ENCODE measurements at places on chromosomes 4 and X.

- DNase-seq = no peak
These were observed 9.4 kb upstream of the CCNQ start for GRCh38 chrX:153608376-153608775.

DNA sequence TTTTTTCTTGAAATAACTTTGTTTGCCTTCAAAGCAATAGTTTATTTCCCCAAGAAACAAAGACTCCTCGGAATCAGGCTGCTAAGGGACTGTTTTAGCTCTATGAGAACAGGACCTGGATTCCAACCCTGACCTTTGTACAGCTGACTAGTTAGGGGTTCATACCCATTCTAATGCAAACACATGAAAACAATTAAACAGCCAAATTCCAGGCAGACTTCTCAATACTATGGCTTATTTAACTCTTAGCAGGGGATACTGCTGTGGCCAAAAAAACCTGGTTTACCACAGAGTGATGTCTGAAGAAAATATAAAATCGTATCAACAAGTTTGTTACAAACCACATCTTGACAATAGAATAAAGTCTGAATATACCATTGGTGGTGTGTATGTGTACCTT is 129.6 kb upstream of the INTU start:
- no peak for DNase-seq

DNA sequence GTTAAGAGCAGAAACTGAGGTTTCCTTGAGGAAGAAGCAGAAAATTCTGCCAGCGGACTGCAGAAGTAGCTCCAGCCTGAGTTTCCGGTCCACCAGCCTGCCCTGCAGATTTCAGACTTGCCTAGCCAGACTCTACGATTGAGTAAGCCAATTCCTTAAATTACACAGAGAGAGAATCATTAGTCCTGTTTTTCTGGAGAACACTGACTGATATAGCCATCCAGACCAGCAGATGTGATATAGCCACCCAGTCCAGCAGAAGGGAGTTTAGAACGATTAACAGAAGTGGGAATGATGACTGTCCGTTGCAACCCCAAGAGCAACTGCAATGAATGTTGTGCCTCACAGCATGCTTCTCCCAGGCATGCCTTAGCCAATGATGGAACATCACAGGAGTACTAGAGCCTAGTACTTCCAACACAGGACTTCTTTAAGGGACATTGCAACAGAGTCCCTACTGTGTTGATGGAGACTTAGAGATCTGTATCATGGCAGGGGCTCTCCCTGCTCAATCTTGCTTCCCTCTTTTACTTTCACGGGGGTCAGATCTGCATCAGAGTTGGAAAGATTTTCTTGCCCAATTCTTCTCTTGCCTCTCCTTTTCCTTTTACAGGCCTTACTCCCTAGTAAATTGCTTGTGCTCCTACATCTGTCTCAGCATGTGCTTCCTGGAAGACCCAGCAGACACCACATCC is 264.6 kb upstream of the CLNK start:
- no peak for DNase-seq

GRCh38 chr4:2450394-2451035 is 18.4 kb upstream of the RNF4 start:
- DNase-seq = no peak

DNA sequence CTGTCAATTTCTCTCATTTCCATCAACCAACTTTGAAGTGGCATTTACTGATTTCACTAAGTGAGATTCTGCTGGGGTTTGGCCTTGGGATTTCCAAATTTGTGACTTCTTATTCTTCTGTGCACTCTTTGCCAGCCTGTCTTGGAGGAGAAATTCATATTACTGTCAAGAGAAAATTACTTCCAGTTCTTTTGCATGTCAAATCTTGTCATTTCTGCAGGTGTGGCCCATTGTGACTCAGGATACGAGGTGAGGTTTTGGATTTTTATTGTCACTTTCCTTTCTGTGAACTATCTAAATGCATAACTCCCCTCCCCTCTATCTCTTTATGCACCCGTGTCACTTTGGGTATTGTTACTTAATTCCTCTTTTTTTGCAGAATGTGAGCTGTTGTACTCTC is 102.6 kb upstream of the GUCY1A1 start:
- DNase-seq = no peak

- DNase-seq = no peak
These were observed 467.0 kb downstream of the STIM2 start for GRCh38 chr4:27327421-27328181.

DNA sequence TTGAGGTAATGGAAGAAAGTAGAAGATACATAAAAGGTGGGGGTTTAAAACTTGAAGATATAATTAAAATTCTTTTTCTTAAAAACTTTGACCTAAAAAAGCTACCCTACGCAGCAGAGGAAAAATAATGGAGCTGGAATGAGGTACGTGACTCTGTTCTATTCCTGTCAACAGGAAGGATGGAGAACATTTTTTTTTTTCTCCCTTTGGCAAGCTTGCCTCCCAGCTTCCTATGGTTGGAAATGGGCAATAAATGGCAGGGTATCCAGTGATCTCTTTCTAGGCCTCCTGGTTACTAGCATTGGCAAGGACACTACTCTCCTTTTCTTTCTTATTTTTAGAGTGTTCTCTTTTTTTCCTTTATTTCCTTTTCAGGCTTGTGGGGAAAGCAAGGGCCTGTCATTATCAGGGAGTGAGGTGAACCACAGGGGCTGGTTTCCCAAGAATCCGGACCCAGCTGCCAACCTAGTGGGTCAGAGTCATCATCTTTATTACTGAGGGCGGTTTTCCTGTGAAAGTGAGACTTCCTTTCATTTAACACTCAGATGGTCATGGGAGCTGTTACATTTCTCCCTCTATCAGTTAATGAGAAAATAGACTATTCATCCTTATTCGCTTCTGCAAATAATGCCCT is 224.6 kb downstream of the SPRY1 start:
- no peak for DNase-seq

- DNase-seq = no peak
These were observed 1.5 kb downstream of the MAN2B2 start for GRCh38 chr4:6576512-6576911.

DNA sequence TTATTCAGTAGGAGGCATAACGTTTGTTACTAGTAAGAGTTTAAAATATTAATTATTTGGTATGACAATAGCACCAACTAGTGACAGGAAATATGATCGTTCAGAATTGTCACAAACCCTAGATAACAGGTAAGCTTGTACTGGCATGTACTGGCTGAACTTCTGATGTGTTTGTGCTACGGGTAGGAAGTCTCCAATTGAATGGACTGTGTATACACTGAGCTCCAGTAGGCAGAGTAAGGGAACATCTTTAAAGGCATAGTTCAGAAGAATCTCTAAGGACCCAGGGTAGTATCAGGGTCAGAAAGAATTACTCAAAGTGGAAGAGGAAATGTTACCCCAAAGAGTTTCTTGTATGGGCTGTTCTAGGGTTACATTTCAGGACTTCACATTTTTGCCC is 230.4 kb downstream of the EDA2R start:
- DNase-seq = no peak

DNA sequence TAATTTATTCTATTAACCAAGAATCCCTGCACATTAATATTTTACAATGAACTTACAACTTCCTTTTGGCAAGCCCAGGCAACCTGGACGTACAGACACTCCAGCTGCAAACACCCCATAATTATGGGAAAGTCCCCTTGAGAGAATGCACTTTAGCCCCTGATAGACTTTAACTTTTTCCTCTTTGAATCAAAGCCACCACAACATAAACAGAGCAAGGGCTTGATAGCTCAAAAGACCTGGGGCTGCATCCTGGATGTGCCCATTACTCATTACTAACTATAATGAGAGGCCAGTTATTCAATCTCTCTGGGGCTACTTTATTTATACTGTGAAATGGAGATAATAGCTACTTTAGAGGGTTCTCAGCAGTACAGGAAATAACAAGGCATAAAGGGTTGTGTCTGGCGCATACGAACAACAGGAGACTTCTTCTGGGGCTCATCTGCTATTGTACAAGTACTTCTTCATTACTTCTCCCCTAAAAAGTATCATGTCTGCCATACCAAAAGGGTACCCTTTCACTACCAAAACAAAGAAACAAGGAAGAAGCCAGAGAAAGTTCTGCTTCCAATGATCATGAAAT is 54.9 kb downstream of the CASK start:
- no peak for DNase-seq

- no peak for DNase-seq
These were observed 6.9 kb downstream of the LSM6 start for GRCh38 chr4:146182443-146182842.

DNA sequence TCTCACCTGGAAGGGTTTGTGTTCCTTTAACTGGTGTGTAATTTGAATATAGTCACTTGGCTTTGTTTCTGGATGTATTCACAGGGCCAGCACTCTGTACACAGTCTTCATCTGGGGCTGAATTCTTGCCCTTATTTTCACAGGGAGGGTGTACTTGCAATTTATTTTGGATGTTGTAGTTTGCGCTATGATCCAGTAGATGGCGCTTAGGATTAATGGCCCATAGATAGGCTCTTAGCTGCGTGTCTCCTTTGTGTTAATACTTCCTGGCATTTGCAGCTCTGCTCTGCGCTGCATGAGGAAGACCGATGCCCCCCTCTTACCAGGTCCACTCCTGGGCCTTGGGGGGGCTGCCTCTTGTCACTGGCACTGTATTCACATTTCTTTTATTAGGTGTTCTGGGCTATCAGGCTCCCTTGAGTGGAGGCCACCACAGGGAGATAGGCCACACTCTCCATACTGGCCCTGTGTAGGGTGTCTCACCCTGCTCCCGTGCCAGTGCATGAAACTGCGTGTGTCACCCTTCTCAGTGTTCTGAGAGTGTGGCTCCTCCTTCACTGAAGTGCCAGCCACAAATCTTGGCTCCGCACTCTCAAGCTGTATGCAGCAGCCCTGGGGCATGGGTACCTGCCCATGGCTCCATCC is 562.2 kb downstream of the ZIC3 start:
- no peak for DNase-seq

GRCh38 chr4:106034751-106035150 is 139.5 kb downstream of the NPNT start:
- DNase-seq = no peak

- DNase-seq = no peak
These were observed at the start of gene ANK2 for GRCh38 chr4:113049421-113050370. ANK2 (plus strand) TSS chr4:113049653; CDS start chr4:113049729, 76 bp downstream.

DNA sequence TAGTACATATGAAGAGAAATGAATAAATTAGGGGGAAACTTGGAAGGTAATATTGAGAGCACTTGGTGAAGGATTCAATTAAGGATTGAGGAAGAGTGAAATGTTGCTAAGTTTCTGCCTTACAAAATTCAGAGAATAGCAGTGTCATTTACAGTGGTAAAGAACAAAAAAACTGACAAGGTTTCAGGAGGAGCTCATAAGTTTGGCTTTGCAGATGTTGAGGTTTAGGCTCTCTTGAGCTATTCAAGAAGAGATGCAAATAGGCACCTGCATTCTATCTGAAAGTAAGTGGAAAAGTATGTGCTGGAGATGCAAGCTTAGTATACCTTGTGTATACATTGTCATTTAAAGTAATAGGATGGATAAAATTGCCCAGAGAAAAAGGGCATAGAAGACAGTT is 22.3 kb upstream of the EMCN start:
- no peak for DNase-seq

DNA sequence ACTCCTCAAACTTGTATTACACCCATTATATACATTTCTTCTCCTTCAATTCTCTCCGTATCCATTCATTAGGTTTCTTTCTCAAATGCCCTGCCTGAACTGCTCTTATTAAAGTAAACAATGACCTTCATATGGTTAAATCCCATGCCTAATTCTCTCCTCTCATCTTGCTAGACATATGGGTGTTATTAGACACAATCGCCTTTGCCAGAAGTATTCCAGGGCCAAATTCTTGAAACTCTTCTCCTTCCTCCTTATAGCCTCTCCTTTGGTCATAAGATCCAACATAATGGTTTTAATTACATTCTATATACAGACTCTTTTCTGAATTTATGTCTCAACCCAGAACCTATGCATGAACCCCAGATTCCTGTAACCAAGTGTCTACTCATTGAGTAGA is 4.8 kb downstream of the ANXA10 start:
- no peak for DNase-seq

- DNase-seq = no peak
These were observed 176.0 kb downstream of the APBB2 start for GRCh38 chr4:41038304-41038703.

DNA sequence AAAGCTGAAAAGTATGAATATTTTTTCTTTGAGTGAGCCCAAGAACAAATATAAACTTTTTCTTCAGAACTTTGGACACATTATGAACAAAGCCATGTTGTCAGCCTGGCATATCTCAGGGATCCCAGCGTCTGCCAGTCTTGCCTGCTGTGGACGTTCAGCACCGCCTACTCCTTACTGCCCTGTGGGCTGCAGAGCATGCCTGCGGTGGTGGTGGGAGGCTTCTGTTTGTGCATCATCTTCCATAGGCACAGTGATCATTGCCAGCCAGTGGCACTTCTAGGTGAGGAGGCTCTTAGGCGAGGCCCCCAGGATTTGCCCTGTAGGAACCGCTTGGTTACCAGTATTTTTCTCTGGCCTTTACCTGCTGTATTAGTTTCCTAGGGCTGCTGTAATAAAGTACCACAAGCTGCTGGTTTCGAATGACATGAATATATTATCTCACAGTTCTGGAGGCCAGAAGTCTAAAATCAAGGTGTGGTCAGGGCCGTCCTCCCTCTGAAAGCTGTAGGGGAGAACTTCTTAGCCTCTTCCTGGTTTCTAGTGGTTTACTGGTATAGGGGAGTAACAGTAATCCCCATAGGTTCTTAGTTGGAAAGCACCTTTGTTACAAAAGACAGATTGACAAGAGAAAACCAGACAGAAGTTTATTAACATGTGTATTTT is 15.4 kb downstream of the ANXA3 start:
- DNase-seq = no peak

- DNase-seq = no peak
These were observed 1321.1 kb downstream of the RAPGEF2 start for GRCh38 chr4:160423879-160424451.

DNA sequence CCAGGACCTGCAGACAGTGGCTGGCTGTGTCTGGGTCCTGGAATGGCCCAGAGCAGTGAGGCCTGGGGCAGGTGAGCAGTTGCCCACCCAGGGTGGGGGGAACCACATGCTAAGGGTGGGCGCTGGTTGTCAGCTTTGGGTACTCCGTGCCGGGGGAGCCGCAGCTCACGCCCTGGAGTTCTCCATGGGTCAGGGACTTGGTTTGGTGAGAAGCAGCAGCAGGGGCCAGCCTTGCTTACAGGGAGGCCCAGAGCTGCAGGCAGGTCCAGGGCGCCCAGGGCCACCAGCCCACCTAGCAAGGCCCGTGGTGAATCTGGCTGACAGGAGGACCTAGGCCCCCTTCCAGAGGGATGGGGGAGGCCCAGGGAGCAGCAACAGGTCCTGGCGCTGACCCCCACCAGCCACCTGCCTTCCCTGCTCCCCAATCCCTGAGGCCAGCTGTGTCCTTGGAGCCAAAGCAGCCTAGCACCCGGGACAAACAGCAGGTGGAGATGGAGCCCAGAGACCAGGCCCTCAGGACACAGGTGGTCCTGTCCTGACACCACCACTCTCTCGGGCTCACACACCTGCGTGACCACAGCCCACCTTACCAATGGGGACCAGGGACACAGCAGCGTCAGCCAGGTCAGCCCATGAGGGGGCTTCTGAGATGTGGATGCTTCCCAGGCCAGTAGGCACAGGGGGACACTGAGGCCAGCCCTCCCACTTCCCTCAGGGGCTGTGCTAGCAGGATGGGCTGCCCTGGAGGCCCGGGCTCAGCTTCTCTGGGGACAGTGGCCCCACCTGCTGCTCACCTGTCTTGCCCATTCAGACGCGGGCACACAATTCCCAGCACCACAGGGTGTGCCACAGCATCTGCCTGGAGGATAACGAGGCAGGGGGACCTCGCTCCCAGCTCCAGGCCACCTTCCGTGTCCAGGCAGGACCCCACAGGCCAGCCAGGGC is 3.5 kb downstream of the MXD4 start:
- peak; percentile 82 for DNase-seq

- no peak for DNase-seq
These were observed 101.7 kb downstream of the RAPGEF2 start for GRCh38 chr4:159204566-159204965.

- DNase-seq = no peak
These were observed 28.8 kb downstream of the DTHD1 start for GRCh38 chr4:36310216-36310615.
